NCI-H1048 (cell line): ENCODE measurements at places on chromosomes 1 and 21.
A peak's percentile ranks its signal among the peaks of the same experiment; 100 is the strongest.

GRCh38 chr1:188317894-188318293, 1489.1 kb downstream of the PLA2G4A start:
- DNase-seq = no peak

DNA sequence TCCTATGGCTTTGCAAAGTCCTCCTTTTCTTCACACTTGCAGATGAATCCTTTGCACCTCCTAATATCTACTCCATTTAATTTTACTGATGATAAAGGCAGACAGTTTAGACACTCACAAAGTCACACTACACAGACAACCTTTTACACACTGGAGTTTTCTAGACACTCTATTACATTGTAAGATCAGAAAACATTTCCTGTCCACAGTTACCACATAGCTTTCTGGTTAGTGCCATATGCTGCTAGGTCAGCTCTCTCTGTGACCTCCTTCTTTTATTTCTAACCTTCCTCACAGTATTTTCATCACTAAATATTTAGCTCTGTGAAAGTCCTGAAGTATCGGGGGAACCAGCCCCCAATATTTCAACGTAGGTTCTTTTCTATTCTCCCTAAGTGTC, 5.1 kb downstream of the SH2D1B start:
- no peak for DNase-seq

GRCh38 chr1:151914076-151914475, 4.8 kb upstream of the THEM4 start:
- DNase-seq = no peak

GRCh38 chr21:27715131-27715530, 748.2 kb upstream of the ADAMTS5 start:
- no peak for DNase-seq

- DNase-seq = no peak
Measured at GRCh38 chr1:165424454-165425216, 20.3 kb downstream of the RXRG start.

DNA sequence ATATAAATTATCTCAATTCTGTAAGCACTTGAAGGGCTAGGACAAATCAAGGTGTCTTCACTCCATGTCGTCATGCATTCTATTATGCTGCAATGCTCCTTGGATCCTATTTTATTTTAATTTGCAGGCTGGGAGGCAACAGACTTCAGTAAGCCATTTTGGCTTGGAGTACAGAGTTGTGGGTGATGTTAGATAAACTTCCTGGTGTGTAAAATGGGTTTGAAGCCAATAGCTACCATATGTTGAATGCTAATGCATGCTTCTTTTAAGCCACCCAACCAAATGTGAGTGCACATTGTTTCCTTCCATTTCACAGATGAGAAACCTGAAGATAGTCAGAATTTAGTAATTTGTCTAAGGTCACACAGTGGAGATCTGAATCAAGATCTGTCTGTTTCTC, 482.8 kb downstream of the DISC1 start:
- no peak for DNase-seq

GRCh38 chr1:150160964-150161621, 11.4 kb downstream of the PLEKHO1 start:
- DNase-seq = no peak

GRCh38 chr1:207821464-207822045, 69.7 kb downstream of the CD46 start:
- no peak for DNase-seq

GRCh38 chr1:153380711-153381110, 5.3 kb upstream of the S100A12 start:
- DNase-seq = no peak

DNA sequence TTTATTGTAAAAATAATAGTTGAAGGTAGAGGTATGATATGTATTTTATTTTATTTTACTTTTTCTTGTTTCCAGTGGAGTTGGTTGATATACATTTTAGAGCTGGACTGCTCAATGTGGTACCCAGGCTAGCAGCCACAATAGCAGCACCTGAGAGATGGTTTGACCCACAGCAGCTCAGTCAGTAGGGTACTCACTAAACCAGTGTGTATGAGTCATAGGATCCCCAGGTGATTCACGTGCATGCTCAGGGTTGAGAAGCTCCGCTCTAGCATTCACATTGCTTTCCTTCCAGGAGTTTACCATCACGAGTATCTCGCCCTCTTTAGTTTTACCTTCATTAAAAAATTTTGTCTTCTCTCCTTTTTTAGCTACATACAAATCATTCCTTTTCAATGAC, 96.0 kb upstream of the PAXBP1 start:
- no peak for DNase-seq

DNA sequence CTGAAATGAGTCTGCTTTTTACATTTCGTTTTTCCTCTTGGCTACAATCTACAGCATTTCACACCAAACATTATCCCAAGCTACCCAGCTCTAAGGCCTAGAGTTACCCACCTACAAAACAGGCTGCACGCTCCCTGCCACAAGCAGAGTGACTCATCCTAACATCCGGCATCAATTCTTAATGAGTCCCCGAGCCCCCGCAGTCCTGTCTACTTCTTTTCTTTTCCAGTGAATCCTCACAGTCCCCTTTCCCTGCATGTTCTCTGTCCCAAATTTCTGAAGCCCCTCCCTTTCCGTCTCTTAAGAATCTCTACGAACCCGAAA, 650 bp downstream of the PCNX2 start:
- no peak for DNase-seq

- no peak for DNase-seq
Measured at GRCh38 chr1:32917521-32917920, 16.3 kb upstream of the TMEM54 start.

DNA sequence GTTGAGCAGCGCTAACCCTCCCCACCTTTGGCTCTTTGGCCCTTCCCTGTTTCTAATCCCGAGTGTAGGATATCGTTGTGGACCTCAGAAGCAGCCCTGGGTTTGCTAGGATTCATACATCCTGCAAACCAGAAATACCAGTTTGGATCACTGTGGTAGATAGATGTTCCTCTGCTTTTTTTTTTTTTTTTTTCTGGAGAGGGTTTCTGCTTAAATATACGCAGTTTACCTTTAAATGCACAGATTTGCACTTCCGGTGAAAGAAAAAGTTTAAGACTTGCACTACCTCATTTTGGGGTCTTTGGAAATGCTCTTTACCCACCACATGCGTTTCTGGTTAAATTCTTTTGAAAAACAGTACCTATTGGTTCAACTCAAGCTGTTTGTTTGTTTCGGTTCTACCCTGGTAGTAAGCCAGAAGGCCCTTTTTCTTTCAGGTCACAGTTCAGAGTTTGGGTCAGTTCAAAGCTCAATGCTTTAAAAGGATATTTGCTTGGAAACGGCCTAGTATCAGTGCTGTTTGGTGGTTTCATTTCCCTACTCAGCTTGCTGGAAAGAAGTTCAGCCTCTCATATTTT, 908 bp downstream of the DDI2 start:
- peak; percentile 21 for DNase-seq

DNA sequence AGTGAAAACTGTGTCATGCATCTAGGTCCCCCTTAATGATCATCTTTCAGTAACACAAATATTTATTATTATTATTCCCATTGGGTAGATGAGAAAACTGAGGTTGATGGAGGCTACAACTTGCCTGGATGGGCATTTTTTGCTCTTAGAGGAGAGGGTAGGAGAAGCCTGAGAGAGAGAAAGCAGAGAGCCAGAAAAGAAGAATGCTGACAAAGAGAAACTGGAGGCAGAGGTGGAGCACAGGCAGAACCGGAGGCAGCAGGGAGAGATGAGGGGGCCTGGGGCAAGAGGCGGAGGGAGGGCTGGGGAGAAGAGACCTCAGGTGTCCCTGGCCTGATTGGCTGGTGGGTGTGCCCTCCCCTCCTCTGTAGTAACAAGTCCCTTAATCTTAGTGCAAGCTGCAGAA, 4.1 kb downstream of the BLACAT1 start:
- DNase-seq = no peak

DNA sequence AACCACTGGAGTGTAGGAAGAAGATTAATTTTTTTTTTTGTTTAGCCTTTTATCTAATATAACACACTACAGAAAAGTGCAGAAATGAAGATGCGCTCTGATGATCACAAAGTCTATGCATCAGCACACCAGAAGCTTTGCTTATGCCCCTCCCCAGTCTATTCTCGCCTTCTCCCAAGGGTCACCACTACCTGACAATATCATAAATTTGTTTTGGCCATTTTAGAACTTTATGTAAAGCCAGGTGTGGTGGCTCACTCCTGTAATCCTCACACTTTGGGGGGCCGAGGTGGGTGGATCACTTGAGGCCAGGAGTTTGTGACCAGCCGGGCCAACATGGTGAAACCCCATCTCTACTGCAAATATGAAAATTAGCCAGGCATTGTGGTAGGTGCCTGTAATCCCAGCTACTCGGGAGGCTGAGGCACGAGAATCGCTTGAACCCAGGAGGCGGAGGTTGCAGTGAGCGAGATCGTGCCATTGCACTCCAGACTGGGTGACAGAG, 231.3 kb downstream of the FOXD2 start:
- DNase-seq = no peak

DNA sequence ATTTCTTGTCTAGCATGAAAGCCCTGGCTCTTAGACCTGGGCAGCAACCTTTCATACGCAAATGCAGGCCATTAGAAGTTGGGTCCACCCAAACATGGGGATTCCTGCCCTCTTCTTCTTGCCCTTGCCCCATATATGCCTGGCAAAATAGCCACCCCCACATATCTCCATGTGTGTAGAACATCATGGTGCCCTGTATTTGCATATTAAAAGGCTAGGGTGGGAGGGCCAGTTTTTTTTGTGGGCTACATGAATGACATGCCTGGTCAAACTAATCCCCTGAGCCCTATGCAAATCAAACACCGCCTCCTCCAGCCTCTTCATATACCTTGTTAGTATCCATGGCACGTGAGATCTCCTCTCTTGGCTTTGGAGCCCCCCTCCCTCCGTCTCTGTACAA, 24.7 kb downstream of the MFSD2A start:
- DNase-seq = no peak

DNA sequence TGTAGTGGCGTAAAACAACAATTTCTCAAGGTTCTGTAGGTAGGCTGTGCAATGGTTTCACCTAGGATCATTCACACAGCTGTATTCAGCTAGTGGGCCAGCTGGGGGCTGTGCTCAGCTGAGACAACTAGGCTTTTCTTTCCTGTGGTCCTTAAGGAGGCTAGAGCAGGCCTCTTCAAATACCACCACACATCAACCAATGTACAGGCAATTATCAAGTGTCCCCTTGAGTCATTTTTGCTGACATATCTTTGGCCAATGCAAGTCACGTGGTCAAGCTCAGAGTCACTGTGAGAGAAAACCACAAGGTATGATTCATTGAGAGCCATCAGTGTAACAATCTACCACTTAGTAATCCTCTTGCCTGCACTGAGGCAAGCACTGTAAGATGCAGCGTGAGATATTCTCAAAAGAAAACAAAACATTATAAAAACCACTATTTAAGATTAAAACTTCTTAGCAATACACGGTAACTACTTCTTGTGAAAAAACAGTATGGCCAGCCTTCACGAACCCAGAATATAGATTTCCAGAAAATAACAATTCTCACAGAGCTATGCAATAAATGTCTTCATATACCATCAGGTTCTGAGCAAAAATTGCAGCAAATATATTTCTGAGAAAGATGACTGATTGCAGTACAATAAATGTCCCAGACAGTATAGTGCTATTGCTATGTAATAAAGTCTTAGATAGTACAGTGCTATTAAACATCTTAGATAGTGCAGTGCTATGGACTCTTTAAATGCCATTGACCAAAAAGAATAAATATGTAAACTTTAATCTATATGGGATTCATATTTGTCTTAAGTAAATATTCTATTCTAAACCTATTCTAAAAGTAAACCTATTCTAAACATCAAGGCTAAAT, 55.3 kb downstream of the NME7 start:
- no peak for DNase-seq

DNA sequence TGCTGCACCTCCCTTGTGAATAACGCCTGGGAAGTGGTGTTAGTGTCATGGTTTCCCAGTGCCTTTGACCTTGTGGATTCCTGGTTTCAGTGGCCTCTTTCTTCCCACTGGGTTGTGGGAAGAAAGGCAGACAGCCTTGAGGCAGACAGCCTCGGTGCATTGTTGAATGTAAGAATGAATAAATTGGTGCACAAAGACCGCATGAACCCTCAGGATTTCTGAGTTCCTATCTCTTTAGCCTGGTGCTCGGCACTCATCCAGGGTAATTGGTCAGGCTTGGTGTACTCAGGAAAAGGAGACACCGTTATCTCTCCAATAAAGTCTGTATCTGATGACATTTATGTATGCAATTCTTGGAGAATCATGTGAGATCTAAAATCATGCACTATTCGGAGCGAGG, 5.1 kb downstream of the ZNF362 start:
- no peak for DNase-seq

- DNase-seq = no peak
Measured at GRCh38 chr21:39483917-39484316, 32.1 kb downstream of the SH3BGR start.

DNA sequence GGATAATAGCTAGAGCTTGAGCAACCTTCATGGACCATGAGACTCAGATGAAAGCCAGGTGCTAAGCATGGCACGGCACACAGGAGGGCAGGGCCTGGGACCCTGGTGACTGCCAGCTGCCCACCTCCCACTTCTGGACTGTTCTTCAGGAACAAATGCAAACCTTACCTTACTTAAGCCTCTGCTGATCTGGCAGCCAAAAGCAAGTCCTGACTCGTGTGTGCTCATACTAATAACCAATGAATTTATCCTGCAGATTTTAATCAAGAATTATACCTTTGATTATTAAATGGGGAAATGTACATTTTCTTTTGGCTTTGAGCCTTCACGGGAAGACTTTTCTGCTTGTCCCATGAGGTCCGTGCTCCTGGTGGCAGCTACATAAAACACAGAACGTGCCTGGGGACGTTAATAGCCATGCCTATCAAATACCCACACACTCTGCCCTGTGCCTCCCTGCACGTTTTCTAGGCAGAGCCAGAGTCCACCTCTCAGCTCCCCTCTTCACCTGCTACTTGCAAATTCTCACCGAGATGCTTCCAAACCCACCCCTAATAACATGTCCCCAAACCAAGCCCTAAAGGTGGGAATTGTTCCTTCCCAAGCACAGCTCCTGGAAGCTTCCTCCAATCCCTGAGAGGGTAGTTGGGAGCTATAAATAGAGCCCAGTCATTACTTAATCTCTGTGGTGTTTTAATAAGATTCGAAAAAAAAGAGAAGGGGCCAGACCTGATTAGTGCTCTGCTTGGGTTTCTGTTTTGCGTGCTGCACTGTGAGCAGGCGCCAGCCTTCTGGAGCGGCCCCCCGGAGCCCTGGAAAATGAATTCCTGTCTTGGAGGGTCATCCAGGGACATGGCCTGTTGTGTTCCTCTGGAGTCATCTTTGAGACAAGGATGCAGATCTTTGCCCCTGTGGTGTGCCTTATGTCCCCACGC, 33.5 kb downstream of the SLC1A7 start:
- DNase-seq = no peak

DNA sequence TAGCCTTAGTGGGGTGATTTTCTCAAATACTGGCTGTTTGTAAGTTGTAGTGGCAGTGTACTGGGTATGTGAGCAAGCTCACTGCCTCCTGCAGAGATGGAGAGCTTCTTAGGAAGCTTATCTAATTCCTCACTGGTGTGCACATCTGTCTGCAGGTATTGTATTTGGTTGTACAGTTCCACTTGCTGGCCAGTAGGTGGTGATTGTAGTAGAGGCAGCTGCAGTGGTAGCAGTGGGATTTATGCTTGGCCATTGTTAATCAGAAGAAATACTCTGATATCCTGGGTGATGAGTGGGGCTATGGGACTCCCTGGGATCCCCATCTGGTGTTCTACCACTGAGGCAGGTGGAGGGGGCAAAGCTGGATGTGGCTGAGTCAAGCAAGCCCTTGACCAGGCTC, 276.1 kb upstream of the SPAG17 start:
- DNase-seq = no peak

GRCh38 chr1:89598450-89599331, 34.2 kb upstream of the LRRC8C start:
- no peak for DNase-seq
